ENCODE measurements at places on chromosomes 12 and 14.

- peak; percentile 94 for DNase-seq
Observed at GRCh38 chr12:14256555-14257169, 108.8 kb upstream of the ATF7IP start.

DNA sequence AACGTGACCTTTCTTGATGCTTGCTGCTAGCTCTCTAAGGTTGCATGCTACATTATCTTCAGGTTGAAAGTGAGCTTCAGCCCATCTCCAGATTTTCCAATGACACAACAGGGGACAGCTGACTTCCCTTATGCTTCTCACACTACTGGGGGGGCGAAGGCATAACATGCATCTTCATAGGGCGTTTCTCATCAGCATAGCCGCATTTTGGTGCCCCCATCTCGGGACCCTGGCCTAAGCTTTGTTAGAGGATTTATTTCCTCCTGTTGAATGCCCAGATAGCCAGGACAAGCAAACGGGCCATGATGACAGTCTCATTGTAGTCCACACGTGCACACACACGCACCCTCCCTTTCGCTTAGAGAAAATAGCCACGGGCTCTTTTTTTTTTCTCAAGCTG, 30.7 kb downstream of the SSPN start:
- DNase-seq, result no peak

DNA sequence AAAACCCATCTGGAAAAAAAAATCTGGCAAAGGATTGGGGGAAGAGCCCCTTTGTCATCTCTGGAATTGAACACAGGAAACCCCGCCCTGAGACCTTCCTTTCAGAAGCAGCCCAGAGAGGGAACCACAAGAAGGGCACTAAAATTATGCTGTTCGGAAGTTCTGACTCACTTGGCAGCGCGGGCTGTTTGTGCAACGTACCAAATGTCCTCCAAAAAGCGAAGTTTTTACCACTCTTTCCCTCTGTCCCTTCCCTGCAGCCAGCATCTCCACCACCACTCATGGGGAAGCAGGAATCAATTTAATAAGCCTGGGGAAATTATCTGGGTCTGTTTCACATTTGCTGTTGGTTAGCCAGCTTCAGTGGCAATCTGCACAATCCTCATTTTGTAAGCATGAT, 3.2 kb upstream of the SYNE3 start:
- peak; percentile 89 for DNase-seq

GRCh38 chr14:96038558-96038919, 623 bp upstream of the C14orf132 start:
- peak; percentile 4 for DNase-seq
